ENCODE measurements at places on chromosomes 13 and 19.
A peak's percentile ranks its signal among the peaks of the same experiment; 100 is the strongest.

DNA sequence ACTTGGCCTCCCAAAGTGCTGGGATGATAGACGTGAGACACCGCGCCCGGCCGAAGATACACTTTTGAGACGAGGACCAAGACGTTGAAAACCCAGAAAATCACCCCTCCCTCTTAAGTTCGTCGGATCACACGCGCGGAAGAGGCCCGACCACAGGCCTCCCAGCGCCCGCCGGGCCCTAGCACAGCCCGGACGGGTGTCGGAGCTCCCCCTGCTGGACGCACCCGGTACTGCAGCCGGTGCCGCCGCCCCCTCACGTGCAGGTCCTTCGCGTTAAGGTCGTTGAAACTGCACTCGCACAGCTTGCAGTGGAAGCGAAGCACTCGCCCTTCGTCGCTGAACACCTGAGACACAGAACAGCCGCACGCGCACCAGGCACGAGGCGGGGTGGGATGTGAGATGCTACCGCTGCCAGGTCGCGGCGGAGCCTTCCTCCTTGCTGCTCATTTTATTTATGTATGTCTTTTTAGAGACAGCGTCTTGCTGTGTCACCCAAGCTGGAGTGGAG lies 35.7 kb upstream of the MATK start:
- peak; percentile 76 for DNase-seq

DNA sequence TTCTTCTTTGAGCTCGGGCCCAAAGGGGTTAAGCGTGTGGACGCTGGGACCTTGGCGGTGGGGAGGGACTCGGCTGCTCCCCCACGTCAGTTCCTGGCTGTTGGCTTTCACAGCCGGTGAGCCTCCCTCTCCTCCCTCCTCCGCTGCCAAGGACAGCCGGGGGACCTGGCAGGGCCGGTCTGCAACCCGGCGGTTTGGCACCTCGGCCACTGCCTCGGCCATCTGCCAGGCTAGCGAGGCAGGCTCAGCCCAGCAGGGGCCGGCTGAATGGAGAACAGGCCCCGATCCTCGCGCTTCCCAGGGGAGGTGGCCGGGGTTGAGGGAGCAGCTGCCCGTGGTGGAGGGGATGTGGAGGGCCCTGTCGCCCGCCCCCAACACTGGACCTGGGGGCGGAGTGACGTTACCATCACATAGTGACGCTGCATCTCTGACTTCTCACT lies 5.0 kb downstream of the TLE5 start:
- no peak for DNase-seq

- no peak for DNase-seq
Observed at GRCh38 chr13:42814868-42815267, 33.5 kb downstream of the FAM216B start.

- peak; percentile 74 for DNase-seq
Observed at GRCh38 chr13:99228737-99229691, 28.4 kb downstream of the UBAC2 start.

DNA sequence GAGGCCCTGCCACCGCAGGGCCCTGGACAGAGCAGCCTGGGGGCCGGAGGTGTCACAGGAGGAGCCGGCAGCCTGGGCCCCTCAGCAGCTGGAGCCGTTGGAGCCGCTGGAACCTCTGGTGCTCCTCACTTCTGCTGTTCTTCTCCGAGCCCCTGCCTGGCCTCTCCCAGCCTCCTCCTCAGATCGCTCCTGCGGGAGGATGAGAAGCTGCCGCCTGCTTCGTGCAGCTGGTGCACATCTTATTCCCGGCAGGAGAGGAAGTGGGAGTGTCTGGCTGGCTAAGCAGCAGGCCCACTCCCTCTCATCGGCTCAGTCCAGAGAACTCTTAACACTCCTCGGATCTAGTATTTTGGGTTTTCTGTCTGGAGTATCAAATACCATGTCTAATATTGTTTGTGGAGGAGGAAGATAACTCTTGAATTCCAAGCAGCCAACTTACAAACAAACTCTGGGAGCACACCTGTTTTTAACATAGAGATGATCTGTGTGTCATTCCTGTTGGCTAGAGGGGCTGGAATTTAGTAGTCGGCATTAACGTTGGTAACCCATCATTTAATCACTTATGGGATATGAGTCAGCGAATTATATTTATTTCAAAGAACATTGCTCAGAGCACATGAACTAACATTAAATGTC lies 37.1 kb upstream of the RNF113B start:
- no peak for DNase-seq

DNA sequence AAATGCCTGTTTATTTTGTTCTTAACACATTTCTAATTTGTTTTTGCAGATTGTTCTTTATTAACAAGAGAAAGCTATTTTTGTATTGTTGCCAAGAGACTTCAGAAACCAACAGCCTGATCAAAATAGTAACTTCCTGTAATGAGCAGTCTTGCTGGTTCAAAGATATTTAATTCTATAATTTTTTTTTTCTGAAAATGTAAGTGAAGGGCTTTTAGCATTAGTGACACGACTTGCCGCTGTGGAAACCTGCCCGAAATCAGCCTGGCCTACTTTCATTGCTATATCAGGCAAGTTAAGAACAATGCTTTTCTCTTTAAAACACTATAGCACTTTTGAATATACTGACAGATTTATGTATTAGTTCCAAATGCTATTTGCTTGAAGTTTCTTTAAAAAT lies 374.3 kb downstream of the EFNB2 start:
- DNase-seq: no peak

GRCh38 chr19:53333066-53333462 lies 485 bp upstream of the ZNF845 start:
- peak; percentile 88 for DNase-seq

- DNase-seq: no peak
Observed at GRCh38 chr19:17450264-17451075, 2.0 kb upstream of the TMEM221 start.

- no peak for DNase-seq
Observed at GRCh38 chr13:46586751-46587514, 34.0 kb downstream of the LRCH1 start.

GRCh38 chr13:44917589-44918325 lies 71.5 kb downstream of the NUFIP1 start:
- peak; percentile 97 for DNase-seq

DNA sequence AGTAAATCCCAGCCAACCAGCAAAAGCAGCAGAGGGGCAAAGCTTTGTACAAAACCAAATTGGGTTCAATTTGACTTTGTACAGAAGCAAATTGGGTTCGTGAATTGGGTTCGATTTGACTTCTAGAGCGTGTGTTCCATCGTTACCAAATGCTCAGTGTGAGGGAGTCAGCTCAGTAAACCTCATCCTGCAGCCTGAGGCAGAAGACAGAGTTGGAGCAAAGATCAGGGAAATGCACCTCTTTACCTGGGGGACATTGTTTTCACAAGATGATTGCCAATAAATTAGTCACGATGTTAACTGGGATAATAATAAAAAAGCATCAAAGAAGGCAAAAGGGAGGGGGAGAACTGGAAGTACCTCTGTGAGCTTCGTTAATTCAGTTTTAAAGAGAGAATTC lies 1.5 kb downstream of the RAB20 start:
- no peak for DNase-seq

GRCh38 chr13:99875391-99875790 lies 96.2 kb downstream of the ZIC5 start:
- no peak for DNase-seq

DNA sequence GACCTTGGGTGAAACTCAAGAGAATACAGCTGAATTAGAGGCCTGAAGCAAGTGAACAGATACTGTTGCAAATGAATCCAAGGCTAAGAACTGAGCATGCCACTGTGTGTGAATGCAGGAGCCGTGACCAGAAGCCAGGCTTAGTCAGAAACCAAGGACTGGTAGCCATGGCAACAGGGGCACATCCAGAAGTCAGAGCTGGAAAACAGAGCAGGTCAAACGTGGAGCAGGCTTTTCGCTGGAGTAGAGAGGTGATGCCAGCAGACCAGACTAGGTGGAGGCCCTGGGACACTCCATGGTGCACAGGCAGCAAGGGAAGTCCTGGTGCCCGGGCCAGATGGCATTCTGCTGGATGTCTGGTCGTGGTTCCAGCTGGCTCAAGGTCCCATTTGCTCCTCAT lies 564.1 kb downstream of the PCDH9 start:
- DNase-seq: peak; percentile 91

- DNase-seq: no peak
Observed at GRCh38 chr13:19643652-19644051, 10.2 kb downstream of the MPHOSPH8 start.

DNA sequence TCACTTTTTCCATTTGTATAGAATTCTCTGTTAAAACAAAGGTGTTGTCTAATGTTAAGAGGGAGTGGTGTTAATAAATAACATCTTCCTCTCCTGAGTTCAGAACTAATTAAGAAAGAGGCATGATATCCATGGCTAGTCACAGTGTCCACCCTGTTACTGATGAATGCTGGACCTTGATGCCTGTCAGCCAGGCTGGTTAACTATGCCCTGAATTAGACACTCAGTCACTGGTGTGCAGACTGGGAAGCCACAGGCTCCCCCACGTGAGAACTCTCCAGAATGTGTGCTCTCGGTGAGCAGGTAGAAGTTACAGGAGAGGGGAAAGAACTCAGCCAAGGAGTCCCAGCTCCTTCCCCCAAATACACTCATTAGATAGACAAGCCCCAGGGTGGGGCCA lies 56.1 kb upstream of the RNF113B start:
- DNase-seq: no peak

- DNase-seq: peak; percentile 82
Observed at GRCh38 chr19:40530091-40530901, 46.4 kb upstream of the SHKBP1 start.

GRCh38 chr13:32164622-32165268 lies 133.2 kb downstream of the FRY start:
- DNase-seq: peak; percentile 65

DNA sequence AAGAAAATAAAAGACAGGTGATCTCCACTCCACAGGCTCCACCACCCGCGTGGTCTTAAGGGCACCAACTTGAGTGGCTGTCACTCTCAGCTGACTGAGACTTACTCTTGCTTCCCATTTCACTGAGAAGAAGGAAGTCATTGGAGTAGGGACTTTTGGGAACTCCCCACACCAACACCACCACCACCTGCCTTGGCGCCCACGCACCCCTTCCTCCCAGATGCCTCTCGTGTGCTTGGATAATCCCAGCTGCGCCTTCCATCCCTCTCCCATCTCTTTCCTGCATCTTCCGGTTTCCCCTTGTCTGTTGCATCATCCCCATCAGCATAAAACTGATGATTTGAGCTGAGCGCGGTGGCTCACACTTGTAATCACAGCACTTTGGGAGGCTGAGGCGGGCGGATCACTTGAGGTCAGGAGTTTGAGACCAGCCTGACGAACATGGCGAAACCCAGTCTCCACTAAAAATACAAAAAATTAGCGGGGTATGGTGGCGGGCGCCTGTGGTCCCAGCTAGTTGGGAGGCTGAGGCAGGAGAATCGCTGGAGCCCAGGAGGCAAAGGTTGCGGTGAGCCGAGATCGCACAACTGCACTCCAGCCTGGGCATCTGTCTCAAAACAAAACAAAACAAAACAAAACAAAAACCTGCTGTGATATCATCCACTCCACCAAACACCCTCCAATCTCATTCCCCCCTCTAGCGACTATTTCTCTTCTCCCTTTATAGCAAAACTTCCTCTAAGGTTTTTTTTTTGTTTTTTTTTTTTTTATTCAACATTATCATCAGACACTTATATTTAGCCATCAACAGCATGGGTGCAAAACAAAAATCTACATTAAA lies 25.5 kb downstream of the AP2S1 start:
- DNase-seq: no peak

- DNase-seq: no peak
Observed at GRCh38 chr13:33394294-33394932, 108.9 kb upstream of the STARD13 start.

- DNase-seq: no peak
Observed at GRCh38 chr13:36089130-36089647, 42.0 kb downstream of the DCLK1 start.

DNA sequence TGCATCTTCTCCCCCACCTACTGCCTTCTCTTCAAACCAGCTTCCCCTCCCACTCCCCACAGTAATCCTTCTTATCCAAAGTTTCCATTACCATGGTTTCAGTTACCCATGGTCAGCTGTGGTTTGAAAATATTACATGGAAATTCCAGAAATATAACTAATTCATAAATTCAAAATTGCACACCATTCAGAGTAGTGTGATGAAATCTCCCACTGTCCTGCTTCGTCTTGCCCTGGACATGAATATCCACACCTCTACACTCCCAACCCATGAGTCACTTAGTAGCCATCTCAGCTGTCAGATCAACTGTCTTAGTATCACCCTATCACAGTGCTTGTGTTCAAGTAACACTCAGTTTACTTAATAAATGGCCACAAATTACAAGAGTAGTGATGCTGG lies 3.8 kb upstream of the KCTD12 start:
- DNase-seq: no peak

- peak; percentile 98 for DNase-seq
Observed at GRCh38 chr19:12156223-12157058, at the start of gene ZNF625. Gene ZNF625, minus strand, starts transcription at chr19:12156734. Its CDS starts 176 bp downstream, at chr19:12156558.

DNA sequence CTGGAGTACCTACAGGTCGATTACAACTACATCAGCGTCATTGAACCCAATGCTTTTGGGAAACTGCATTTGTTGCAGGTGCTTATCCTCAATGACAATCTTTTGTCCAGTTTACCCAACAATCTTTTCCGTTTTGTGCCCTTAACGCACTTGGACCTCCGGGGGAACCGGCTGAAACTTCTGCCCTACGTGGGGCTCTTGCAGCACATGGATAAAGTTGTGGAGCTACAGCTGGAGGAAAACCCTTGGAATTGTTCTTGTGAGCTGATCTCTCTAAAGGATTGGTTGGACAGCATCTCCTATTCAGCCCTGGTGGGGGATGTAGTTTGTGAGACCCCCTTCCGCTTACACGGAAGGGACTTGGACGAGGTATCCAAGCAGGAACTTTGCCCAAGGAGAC lies 4.7 kb downstream of the SLITRK5 start:
- no peak for DNase-seq

- DNase-seq: peak; percentile 61
Observed at GRCh38 chr13:25657157-25657556, 285.4 kb downstream of the ATP8A2 start.

GRCh38 chr13:84446972-84447639 lies 564.8 kb upstream of the SLITRK1 start:
- peak; percentile 61 for DNase-seq

- DNase-seq: no peak
Observed at GRCh38 chr19:44620667-44621066, 7.3 kb downstream of the IGSF23 start.
